PC-3 (cell line): ENCODE measurements at places on chromosomes 5 and 9. TPM values are rescaled to one million over a fixed set of nuclear protein-coding genes. Genes with fewer than 3 reads are reported as not detected.

Gene HEMGN
- not detected in 2 replicates for total RNA-seq

- H3K27me3 ChIP-seq, result peaks cover 5% of the 10 kb centered on the region; the same call in 1 of the 2 replicates
- no peak overlapping the region for H3K27ac ChIP-seq
- H3K4me1 ChIP-seq, result no peaks in the 10 kb centered on the region
- no peak for DNase-seq
- no peaks in the 10 kb centered on the region for H3K36me3 ChIP-seq
Measured at GRCh38 chr5:16306812-16307211, 127.2 kb upstream of the MARCHF11 start.

Gene STC2
- total RNA-seq, result 99.9 and 182 TPM in 2 replicates

Gene TXNDC15
- total RNA-seq, result 42.6 and 46.4 TPM in 2 replicates

DNA sequence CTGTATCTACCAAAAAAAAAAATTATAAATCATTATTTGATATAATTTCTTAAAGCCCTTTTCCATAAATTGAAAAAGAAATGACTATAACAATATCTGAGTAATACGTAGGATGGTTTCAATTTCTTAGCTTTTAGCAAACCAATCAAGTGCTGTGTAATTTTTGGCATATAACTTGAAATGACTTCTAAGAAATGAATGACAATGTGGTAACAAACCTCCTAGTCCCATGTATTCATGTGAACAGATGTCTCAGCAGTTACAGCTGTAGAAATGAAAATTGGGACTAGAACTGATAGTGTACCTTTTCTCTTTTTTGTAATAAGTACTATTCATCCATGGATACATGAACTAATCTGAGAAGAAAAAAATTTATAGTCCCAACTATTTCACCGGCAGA is 307.0 kb downstream of the BNC2 start:
- no peak for DNase-seq
- H3K4me1 ChIP-seq, result no peaks in the 10 kb centered on the region
- H3K27me3 ChIP-seq, result no peaks in the 10 kb centered on the region
- H3K36me3 ChIP-seq, result no peaks in the 10 kb centered on the region
- H3K4me3 ChIP-seq, result no peak overlapping the region

GRCh38 chr5:174736331-174736721 is 11.9 kb downstream of the MSX2 start:
- no peaks in the 10 kb centered on the region for H3K36me3 ChIP-seq
- H3K27ac ChIP-seq, result no peak overlapping the region
- no peak for DNase-seq
- H3K4me3 ChIP-seq, result no peak overlapping the region
- peaks cover 7% of the 10 kb centered on the region; the same call in 1 of the 2 replicates for H3K27me3 ChIP-seq

Gene PFN3
- total RNA-seq, result not detected in 2 replicates

DNA sequence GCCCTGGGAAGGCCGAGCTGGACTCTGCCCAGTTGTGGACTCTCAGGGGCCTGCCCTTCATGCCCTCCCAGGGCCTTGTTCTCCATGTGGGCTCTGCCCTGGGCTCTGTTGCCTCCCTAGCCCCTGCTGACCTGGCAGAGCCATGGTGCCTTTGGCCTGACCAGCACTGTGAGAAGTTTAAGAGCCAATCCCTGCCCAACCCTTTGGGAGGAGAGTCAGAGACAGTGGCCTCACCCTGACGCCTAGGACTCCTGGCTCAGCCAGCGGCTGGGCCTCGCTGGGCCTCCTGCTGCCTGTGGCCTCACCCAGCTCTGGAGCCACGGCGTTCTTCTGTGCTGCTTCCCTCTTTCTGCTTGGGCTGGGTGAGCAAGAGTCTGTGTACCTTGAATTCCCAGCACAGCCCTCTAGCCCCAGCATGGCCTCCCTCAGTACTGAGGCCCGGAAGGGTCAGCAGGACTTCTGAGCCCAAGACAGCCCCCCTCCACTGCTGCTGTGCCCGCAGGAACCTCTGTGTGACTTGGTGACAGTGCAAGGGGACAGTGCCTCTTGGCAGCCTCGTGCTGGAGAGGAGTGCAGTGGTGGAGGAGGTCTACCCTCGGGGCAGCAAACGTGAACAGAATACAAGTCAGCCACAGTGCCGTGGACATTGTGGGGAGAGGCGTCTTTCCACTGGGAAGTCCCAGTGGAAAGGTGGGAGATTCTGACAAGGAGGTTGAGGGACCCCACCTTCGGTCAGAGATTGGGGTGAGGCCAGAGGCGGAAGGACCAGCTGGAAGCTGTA is 97.4 kb downstream of the CACNA1B start:
- H3K36me3 ChIP-seq, result no peaks in the 10 kb centered on the region
- no peak for DNase-seq
- H3K27me3 ChIP-seq, result no peaks in the 10 kb centered on the region
- H3K4me3 ChIP-seq, result no peak overlapping the region

DNA sequence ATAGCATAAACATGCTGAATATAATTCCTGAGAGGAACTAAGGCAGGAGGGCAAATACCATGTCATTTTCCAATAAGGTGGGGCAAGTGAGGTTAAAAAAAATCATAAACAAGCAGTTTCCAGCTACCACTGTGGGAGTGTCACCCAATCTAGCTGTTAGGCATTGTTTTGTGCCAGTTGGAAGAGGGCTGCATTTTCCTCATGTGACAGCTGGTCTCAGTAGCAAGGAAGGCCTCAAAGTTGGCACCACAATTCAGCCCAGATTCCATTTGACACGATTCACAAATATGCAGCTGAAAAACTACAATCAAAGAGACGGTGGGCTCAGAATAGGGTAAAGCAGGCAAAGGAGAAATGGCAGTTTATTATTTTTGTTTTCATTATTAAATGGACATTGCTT is 636.1 kb downstream of the KIF4B start:
- H3K4me3 ChIP-seq, result no peak overlapping the region
- no peak overlapping the region for H3K27ac ChIP-seq

GRCh38 chr9:5185220-5185840 is at the start of gene INSL6:
Gene INSL6, minus strand, starts transcription at chr9:5185639. Its CDS starts 37 bp downstream, at chr9:5185602.
- no peak within 1 kb of the TSS for H3K4me3 ChIP-seq
- H3K27me3 ChIP-seq, result no peaks in the 10 kb centered on the region
- H3K27ac ChIP-seq, result no peak within 1 kb of the TSS
- H3K36me3 ChIP-seq, result no peaks in the 10 kb centered on the region
- no peaks in the 10 kb centered on the region for H3K4me1 ChIP-seq
- DNase-seq, result no peak

DNA sequence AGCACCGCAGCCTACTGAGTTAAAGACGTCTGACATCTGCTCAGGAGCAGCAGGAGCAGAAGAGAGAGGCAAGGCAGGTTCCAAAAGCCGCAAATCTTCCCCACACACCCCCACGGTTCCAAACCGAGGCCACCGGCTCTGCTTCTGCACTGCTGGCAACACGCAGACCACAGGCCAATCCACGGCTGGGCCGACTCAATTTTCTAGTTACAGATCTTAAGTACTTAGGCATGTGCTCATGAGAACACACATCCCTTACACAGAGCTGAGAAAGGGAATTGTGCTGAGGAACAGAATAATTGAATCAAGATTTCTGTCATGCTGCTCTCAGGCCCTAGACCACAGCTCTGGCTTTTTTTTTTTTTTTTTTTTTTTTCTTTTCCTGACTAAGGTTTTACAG is 32.6 kb downstream of the PAX5 start:
- H3K36me3 ChIP-seq, result no peaks in the 10 kb centered on the region
- DNase-seq, result no peak
- H3K4me1 ChIP-seq, result peaks cover 9% of the 10 kb centered on the region
- H3K27ac ChIP-seq, result no peak overlapping the region
- H3K4me3 ChIP-seq, result no peak overlapping the region

Gene GHR
- total RNA-seq, result 2.2 and 5.2 TPM in 2 replicates

GRCh38 chr5:147713550-147714295 is 68.8 kb downstream of the JAKMIP2 start:
- no peak overlapping the region for H3K27ac ChIP-seq
- peak overlapping the region; percentile 15; the same call in 1 of the 2 replicates for H3K4me3 ChIP-seq
- H3K36me3 ChIP-seq, result no peaks in the 10 kb centered on the region
- H3K4me1 ChIP-seq, result peaks cover 12% of the 10 kb centered on the region

Gene OLFM1
- total RNA-seq, result 0.44 TPM in 1 of 2 replicates, not detected in the other

GRCh38 chr5:139709582-139710318 is 61.6 kb downstream of the CXXC5 start:
- H3K4me3 ChIP-seq, result no peak overlapping the region
- DNase-seq, result no peak
- 0 out of 2 replicates have a peak, but pooled peaks cover 5% of the 10 kb centered on the region for H3K27me3 ChIP-seq
- no peaks in the 10 kb centered on the region; the same call in 1 of the 2 replicates for H3K4me1 ChIP-seq
- H3K27ac ChIP-seq, result no peak overlapping the region

DNA sequence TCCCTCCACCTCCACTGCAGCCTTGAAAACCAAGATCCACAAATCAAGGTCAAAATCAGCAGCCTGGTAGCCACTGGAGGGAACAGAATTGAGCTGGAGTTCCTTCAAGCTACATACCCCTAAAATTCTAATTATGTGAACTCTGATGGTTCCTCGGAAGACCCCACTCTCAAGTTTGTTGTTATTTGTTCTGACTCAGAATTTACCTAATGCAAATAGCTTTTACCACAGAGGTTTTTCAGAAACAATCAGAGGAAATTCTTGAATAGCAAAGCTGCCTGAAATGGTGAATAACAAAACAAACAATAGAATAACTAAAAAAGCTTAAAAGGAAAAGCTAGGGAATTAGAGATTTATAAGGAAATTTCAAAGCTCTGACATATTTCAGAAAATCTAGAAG is 220.0 kb downstream of the CDH18 start:
- H3K27me3 ChIP-seq, result no peaks in the 10 kb centered on the region
- H3K4me3 ChIP-seq, result no peak overlapping the region
- no peaks in the 10 kb centered on the region for H3K36me3 ChIP-seq

DNA sequence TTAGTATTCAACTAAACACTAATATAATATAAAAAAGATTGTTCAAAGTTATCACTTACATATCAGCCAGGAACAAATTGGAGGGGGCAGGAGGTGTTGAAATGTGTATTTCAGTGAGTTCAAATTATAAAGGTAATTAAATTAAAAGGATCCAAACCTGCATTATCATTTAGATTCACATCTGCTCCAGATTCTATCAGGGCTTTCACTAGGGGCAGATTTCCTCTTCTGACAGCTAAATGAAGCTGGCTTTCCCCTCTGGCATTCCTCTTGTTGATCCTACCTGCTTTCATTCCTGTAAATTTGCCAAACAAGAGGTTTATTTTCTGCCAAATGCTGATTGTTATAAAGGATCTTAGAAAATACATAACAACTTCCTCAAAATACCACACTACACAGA is 86.3 kb upstream of the GCNT4 start:
- H3K4me1 ChIP-seq, result no peaks in the 10 kb centered on the region
- no peaks in the 10 kb centered on the region for H3K27me3 ChIP-seq
- no peak overlapping the region for H3K27ac ChIP-seq

GRCh38 chr5:80141147-80141671 is 106.1 kb downstream of the THBS4 start:
- DNase-seq, result no peak
- H3K4me1 ChIP-seq, result no peaks in the 10 kb centered on the region
- H3K27me3 ChIP-seq, result no peaks in the 10 kb centered on the region
- H3K27ac ChIP-seq, result no peak overlapping the region
- H3K36me3 ChIP-seq, result no peaks in the 10 kb centered on the region

- H3K36me3 ChIP-seq, result no peaks in the 10 kb centered on the region
- H3K4me3 ChIP-seq, result no peak overlapping the region
- no peaks in the 10 kb centered on the region for H3K4me1 ChIP-seq
- H3K27ac ChIP-seq, result no peak overlapping the region
Measured at GRCh38 chr9:112308588-112308987, 24.8 kb downstream of the PTBP3 start.

Gene WHRN
- 10.5 and 15.3 TPM in 2 replicates for total RNA-seq

DNA sequence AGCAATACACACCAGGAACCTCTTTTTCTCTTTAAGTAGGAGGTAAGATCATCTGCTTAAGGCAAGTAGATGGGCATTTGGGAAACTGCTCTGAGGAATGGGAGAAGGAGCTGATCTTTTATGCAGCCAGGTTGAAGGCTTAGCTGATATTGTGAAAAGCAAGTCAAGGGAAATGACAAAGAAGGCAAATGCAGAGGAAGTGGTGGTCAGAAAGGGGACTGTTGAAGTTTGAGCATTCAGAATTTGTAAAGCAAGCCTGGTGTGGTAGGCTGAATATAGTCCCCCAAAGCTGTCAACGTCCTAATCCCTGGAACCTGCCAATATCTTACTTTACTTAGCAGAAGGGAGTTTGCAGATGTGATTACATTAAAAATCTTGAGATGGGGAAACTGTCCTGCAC is 128.9 kb downstream of the ADAMTS12 start:
- H3K4me3 ChIP-seq, result no peak overlapping the region
- no peak for DNase-seq
- 0 out of 2 replicates have a peak, but pooled peaks cover 4% of the 10 kb centered on the region for H3K4me1 ChIP-seq
- no peaks in the 10 kb centered on the region for H3K36me3 ChIP-seq
- H3K27ac ChIP-seq, result no peak overlapping the region
- no peaks in the 10 kb centered on the region for H3K27me3 ChIP-seq

DNA sequence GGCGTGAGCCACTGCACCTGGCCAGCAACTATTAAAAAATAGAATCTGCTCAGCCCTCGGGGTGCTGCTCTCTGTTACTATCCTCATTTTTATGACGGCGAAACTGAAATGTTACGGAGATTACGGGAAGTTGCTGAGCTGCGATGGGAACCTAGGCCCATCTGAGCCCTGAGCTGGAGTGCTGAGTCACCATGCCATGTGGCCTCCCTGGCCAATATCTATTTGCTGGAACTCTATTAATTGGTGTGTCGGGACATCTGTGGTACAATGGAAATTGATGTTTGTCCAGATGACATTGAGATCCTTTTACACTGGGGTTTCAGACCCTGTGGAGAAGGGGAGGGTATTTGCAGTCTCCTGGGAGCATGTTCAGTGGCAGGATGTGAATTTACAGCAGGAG is 8.1 kb downstream of the PRDM12 start:
- H3K27ac ChIP-seq, result no peak overlapping the region
- no peak for DNase-seq
- no peak overlapping the region for H3K4me3 ChIP-seq
- no peaks in the 10 kb centered on the region for H3K4me1 ChIP-seq

DNA sequence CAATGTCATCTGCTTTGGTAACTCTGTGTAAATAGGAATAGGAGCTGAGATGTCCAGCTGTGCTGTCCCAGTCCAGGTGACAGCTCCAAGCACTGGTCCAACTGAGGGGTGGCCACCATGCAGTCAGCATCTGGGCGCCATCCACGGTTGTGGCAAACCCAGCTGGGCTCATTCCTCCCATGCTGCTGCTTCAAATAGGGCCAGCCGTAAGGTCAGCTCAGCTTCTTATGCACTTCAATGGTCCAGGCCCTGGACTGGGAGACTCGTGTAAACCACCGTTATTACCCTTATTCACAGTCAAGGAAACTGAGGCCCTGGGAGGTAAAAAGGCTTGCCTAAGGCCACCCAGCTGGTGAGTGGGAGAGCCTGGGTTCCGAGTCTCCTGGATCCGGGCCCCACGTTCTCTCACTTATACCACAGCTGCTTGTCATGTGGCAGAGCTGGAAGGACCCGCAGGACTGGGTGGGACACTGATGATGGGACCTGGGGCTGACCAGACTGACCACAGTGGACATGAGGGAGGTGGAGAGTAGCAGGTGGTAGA is 38.7 kb upstream of the ANGPTL2 start:
- peaks cover 6% of the 10 kb centered on the region; the same call in 1 of the 2 replicates for H3K4me1 ChIP-seq
- H3K36me3 ChIP-seq, result no peaks in the 10 kb centered on the region
- no peak overlapping the region for H3K27ac ChIP-seq
- DNase-seq, result no peak
- H3K4me3 ChIP-seq, result no peak overlapping the region

DNA sequence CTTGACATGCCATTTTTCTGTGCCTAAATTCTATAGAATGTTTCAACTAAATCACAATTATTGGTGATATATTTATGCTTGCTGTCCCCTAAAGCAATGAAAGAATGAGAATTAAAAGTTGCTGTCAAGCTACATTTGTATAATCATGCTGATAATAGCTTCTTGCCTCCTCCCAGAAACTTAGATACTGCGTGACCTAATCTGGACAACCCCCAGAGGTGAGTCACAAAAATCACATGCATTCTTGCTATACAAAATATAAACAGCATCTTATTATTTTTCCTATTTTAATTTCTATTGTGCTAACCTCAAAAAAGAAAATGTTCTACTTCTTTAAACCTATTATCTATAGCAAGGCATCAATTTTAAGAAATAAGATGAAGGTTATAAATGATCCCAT is 995.8 kb upstream of the ACO1 start:
- no peak overlapping the region for H3K27ac ChIP-seq
- no peak for DNase-seq
- no peak overlapping the region for H3K4me3 ChIP-seq

Gene CDH9
- total RNA-seq, result not detected in 2 replicates
